ENCODE measurements at places on chromosomes 7 and 10.

GRCh38 chr7:66466081-66466600, 162.5 kb upstream of the KCTD7 start:
- no peak for DNase-seq

GRCh38 chr10:17814973-17815372, 5.8 kb downstream of the MRC1 start:
- DNase-seq, result no peak

GRCh38 chr10:34729619-34730018, 85.5 kb downstream of the PARD3 start:
- DNase-seq, result no peak

- DNase-seq, result no peak
Observed at GRCh38 chr10:102289840-102290239, 44.5 kb downstream of the GBF1 start.

- DNase-seq, result no peak
Observed at GRCh38 chr10:78755063-78755701, 313.6 kb upstream of the ZMIZ1 start.

DNA sequence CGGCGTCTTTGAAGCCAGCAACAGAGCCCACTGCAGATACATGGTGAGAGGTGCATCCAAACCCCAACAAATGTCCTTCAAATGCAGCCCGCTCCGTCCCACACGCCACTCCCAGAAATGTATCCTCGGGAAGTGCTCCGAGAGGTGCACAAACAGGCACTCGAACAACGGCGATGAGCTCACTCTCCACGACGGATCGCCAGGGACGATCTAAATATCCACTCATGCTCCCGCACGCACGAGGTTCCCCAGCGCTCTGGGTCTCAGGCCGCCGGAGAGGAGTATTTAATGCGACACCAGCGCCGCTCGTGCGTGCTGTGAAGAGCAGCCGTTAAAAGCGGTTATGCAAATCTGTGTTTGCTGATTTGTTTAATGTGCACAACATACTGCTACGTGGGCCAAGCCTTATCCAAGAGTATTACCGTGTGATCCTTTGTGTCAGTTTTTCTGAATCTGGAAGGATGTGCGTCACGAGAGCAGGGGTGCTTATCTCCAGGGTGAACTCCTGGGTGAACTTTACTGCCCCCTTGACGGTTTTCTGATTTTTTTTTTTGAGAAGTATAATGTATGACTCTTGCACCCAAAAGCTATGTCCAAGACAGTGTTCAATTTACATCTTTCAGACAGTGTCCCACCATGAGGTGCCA, 48.5 kb upstream of the PPP2R2D start:
- no peak for DNase-seq

DNA sequence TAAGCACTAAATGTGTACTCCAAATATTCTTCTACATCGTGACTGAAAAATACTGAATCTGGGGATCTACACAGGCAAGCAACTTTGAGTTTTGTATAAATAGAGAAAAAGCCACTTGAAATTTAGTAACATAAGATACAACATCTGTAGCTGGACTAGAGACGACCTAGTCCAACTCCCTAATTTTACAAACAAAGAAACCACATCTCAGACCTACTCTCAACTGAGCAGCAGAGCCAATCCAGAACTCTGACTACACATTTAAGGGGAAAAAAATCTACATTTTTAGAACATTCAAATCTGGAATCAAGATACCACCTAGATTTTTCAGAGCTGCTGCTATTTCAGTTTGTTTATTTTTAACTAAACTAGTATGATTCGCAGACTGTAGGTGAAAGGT, 88.9 kb downstream of the CABCOCO1 start:
- no peak for DNase-seq

GRCh38 chr7:155969192-155969929, 157.1 kb upstream of the SHH start:
- DNase-seq, result peak; percentile 69

DNA sequence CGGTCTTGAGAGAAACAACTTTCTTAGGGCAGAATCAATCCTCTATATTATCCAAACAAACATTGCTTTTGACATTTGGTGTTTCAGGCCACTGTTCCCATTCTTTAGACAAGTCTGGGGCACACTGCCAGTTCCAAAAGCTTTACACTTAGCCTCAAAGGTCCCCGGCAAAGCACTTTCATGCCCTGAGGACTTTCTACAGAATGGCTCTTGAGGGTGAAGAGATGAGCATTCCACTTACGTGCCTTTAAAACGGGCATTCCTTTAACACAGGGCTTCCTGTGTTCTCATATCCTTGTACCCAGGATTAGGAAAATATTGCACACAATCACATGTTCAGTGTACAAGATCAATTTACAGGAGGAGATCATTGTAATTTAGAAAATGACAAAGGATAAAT, 13.1 kb upstream of the TMEM213 start:
- DNase-seq, result no peak

DNA sequence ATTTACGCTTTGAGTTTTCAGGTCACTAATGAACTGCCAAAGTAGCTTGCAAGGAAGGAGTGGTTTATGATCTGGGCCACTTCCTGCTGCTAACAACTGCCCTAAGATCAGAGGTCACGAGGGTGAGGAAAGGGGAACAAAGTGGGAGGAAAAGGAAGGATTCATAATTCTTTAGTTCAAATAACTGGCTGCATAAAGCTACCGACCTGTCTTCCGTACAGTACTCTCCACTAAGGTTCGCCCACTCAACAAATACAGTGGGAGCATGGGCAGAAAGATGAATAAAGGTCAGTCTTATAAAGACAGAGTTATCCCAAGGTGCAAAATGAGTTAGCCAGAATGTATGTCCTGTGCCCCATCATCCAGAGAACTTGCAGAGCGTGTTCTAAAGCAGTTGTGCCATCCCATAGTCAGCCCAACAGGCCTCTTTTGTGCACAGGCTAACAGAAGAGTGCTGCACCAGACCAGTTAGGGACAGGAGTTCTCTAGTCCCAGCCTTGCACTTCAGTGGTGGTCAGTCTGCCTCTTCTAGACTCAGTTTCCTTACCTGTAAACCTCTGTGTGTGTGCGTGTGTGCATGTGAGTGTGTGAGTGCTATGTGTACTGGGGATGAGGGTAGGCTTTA, 65.9 kb downstream of the CREB3L2 start:
- DNase-seq, result no peak

- DNase-seq, result no peak
Observed at GRCh38 chr10:130387936-130388580, 251.9 kb downstream of the GLRX3 start.

- DNase-seq, result no peak
Observed at GRCh38 chr10:24180891-24181290, 28.0 kb upstream of the KIAA1217 start.

DNA sequence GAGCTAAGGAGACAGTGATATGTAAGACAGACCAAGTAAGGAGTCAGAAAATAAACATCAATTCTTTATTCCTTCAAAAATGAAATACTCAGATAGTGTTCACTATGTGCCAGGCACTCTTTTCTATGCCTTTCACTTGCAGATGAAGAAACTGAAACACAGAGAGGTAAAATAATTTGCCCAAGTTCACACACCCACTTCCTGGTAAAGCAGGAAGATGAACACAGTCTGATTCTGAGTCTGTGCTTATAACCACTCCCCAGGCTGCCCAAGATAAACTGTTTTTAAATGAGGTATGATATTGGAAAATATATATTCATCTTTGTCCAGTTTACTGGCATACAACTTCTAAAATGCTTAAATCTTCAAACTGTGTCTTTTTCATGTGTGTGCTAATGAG, 294.4 kb upstream of the NPVF start:
- no peak for DNase-seq

- no peak for DNase-seq
Observed at GRCh38 chr7:91674470-91674869, 206.0 kb downstream of the MTERF1 start.

DNA sequence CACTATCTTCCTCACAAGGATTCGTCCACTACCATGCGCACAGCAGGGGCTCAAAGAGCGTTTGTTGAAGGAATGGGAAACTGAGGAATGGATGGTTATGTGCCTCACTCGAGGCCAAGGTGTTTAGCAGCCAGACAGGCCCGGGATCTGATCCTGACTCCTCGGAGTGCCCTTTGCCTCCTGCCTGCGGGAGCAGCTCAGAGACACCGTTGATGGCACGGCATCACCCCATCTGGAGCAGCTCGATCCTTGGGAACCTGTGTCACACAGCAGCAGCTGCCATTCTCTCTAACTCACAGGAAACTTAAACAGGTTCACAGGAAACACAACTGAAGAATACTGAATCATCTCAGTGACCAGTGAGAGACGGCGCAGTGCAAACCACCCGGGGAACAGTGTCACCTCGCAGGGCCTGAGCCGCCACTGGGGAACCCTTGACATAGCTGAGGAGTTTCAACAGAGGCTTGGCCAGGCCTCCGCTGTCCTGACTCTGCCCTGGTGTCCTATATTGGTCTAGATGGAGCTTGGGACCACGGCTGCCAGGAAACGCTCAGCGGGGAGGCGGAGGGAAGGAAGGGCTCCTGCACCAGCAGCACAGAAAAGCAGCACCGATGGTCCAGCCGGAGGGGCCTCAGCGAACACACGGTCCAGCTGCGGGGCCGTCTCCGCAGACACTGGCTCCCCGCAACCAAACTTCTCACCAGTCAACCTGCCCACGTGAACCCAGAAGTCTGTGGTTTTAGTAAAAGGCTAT, 169.4 kb downstream of the ADARB2 start:
- DNase-seq, result no peak

- DNase-seq, result no peak
Observed at GRCh38 chr10:99449023-99449422, 18.6 kb upstream of the GOT1 start.

GRCh38 chr10:20334559-20334958, 518.3 kb downstream of the PLXDC2 start:
- no peak for DNase-seq

DNA sequence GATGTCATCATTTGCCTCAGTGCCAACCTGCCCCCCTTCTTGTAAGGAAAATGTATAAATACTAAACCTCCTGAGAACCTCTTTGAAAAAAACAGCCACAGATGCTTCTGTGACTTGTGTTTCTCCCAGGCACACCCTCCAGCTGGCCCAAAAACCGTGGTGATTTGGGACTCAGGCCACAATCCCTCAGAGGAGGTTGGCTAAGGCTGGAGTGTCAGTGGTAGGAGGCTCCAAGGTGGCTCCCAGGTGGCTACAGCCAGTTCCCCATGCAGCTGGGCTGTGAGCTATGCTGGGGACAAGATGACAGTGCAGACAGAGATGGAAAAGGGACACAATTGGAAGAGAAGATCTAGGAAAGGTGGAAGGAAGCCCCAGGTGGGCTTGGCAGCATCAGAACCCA, 104.7 kb downstream of the CPXM2 start:
- peak; percentile 60 for DNase-seq

GRCh38 chr10:86310702-86311101, 55.9 kb downstream of the GRID1 start:
- no peak for DNase-seq

- DNase-seq, result no peak
Observed at GRCh38 chr10:74255888-74256357, 104.9 kb downstream of the ADK start.

- no peak for DNase-seq
Observed at GRCh38 chr7:55642266-55642665, 70.0 kb upstream of the VOPP1 start.

DNA sequence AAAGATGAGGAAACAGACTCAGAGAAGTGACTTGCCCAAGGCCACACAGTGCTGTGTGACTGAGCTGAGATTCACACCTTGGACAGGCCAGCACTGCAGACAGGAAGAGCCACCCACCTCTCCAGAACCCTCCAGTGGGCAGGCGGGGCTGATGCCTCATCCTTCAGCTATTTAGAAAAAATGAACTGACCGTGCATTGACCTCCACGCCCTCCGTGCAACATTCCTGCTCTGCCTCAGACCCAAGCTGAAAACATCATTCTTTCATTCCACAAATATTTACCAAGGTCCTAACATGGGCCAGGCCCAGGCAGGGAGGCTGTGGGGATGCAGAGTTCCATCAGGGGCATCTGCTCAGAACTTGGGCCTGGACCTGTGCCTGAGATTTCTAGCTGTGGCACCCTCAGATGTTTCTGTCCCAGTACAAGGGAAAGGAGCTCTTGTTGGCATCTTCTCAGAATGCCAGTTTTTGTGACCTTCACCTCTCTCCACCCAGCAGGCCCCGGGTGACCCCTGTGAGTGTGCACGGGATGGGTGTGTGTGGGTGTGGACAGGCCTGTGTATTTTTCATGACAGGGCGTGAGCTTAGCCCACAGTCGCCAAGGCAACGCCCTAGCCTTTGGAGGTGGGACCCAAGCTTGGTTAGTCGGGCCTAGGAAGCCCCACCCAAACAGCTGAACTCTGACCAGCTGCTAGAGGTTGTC, 6.5 kb downstream of the VSIR start:
- no peak for DNase-seq

GRCh38 chr10:76743169-76743568, 894.4 kb downstream of the KCNMA1 start:
- no peak for DNase-seq

- no peak for DNase-seq
Observed at GRCh38 chr10:53239873-53240272, 467.3 kb upstream of the MBL2 start.

GRCh38 chr10:30639946-30640786, 10.6 kb upstream of the LYZL2 start:
- DNase-seq, result no peak

GRCh38 chr7:23242935-23243334, 3.6 kb upstream of the GPNMB start:
- DNase-seq, result no peak
